ENCODE measurements at places on chromosomes 16 and 17.

- no peak for DNase-seq
Measured at GRCh38 chr16:12455287-12455798, 348.3 kb downstream of the CPPED1 start.

- no peak for DNase-seq
Measured at GRCh38 chr17:7294614-7295153, at the start of gene YBX2. TSS of gene YBX2 (minus strand) at chr17:7294639. CDS start at chr17:7294500, 139 bp downstream.

DNA sequence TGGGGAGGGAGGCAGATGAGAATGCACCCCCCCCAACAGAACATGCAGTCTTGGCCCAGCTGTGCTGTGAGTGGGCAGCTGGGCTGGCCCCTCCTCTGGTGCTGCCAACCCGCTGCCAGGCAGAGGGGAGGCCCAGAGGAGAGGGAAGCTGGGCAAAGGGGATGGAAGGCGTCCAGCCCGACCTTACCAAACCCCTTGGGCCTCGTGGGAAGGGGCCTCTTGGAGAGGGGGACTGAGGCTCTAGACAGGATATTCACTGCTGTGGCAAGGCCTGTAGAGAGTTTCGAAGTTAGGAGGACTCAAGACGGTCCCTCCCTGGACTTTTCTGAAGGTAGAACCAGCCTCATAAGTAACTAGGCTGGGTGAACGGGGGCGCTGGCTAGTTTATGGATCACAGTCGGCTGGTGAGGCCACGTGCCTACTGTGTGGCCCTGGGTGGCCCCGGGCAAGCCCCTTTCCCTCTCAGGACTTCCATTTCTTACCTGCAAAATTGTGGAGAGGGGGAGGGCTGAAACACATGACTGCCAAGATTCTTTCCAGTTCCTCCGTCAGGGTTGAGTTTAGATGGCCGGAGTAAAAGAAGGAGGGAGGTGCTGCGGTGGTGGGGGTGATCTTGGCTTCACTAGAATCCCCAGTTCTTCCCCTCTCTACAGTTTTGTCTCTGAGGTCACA, 857 bp upstream of the STAT5A start:
- peak; percentile 41 for DNase-seq

- DNase-seq, result peak; percentile 57
Measured at GRCh38 chr16:77788181-77789084, at the start of gene VAT1L. TSS of gene VAT1L (plus strand) at chr16:77788564. CDS start at chr16:77788683, 119 bp downstream.

GRCh38 chr17:32341141-32341856, 674 bp downstream of the C17orf75 start:
- peak; percentile 31 for DNase-seq

All from muscle of arm (tissue), 14 donors.